ENCODE measurements at places on chromosomes 4 and X.

DNA sequence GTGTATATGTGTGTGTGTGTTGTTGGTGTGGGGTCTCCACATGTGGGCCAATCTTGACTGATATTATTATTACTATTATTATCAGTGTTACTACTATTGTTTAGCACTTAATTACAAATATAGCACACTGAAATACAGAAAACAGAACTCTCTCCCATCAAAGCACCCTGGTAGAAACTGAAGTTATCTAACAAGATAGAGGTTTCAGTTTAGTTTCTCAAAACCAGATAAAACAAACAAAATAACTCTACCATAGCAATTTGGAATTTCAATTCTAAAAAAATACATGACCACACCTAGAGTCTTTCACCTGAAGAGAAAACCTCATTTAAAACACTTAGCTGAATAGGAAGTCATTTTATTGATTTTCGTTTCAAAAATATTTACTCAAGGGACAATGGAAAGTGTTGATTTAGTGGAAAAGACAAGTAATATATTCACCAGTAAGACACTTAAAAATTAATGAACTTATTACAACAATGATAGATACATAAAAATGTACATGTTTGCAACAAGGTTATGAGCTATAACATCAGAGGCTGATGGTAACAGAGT, 252.3 kb downstream of the PDHA2 start:
- DNase-seq, result no peak

GRCh38 chr4:35772291-35772690, 472.0 kb downstream of the ARAP2 start:
- DNase-seq, result no peak

GRCh38 chr4:15656038-15656470, 897 bp upstream of the FBXL5 start:
- DNase-seq, result no peak

DNA sequence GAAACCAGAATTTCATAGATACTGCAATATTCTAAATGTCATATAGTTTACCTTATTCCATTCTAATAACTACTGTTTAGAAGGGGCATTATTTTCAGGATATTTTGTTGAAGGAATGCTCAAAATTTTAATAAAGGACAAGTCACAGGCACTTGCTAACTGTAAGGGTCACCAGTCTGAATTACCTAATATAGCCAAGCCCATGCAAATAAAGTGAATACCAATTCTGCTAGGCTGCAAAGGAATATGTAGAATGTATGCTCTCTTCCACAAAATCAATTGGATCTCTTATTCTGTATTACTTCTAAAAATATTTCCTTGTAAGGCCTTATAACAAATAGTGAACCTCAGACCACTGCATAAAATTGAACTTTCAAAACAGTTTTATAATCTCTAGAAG, 52.3 kb upstream of the FAT4 start:
- no peak for DNase-seq

DNA sequence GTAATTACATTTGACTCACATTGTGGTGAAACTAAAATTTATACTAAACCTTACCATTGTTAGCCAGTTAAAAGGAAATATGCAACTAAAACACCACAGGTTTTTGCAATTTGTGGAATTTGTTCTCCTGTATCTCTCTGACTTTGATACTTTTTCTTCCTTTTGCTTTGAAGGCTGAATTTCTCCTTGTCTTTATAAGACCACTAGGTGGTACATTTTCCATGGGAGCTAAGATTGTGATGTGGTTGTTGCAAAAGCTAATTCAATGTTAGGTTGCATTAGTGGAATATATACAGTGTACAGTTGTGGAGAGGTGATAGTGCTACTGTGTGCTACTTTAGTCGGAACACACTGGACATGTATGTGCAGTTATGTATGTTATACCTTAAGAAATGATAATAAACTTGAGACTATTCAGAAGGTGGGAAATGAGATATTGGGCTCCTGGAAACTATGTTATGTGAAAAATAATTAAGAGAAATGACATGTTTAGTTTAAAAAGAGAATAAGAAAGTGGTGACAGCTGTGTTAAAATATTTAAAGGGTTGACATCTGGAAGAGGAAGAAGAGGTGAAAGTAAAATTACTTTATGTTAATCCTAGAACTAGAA, 70.3 kb downstream of the ARL9 start:
- DNase-seq, result no peak

GRCh38 chr4:125096662-125097061, 218.1 kb upstream of the FAT4 start:
- DNase-seq, result no peak

GRCh38 chrX:46820391-46821100, 16.3 kb upstream of the RP2 start:
- DNase-seq, result no peak

- no peak for DNase-seq
Observed at GRCh38 chr4:147639388-147639787, 22.2 kb downstream of the TMEM184C start.

DNA sequence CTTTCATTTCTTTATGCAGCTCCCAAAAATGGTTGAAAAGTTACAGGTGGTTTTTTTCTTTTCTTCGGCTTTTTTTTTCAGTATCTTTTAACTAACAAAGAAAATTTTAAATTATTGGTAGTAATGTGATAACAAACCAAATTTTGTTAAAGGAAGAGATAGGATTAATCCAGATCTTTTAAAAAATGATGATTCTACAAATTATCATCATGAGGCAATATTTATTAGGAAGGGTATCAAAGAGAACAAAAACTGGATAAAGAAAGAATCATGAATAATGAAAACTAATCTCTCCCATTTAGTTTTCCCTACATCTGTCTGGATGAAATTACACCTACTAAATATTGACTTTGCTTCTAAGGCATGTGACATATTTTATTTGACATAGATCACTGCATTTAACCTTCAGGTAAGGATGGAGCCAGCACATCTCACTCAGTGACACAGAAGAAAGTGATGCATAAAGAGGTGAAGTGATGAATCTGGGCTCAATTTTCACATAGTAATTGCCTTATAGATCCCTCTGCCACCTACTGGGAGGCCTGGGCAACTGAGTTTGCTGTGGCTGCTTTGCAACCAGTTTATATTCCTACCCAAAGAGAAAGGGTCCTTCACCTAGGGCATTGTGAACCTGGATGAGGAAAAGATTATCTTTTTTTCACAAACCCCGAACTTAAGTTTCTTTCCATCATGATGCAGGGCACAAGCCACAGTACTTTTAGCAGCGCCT, 155.6 kb downstream of the HNRNPD start:
- DNase-seq, result no peak

GRCh38 chrX:31036895-31037294, 34.9 kb downstream of the FTHL17 start:
- DNase-seq, result no peak

GRCh38 chrX:148914783-148915182, 414.4 kb downstream of the AFF2 start:
- no peak for DNase-seq

- no peak for DNase-seq
Observed at GRCh38 chrX:148380650-148381561, 119.5 kb upstream of the AFF2 start.

- DNase-seq, result no peak
Observed at GRCh38 chrX:93868289-93868965, 194.4 kb downstream of the FAM133A start.

GRCh38 chr4:25350561-25350960, 26.5 kb upstream of the ANAPC4 start:
- no peak for DNase-seq

GRCh38 chr4:118729287-118730286, 44.4 kb downstream of the METTL14 start:
- DNase-seq, result no peak

GRCh38 chrX:50002067-50002714, 79.8 kb downstream of the CLCN5 start:
- DNase-seq, result no peak

- DNase-seq, result no peak
Observed at GRCh38 chrX:42771506-42772335, 6.2 kb downstream of the PPP1R2C start.

- no peak for DNase-seq
Observed at GRCh38 chr4:6180841-6181631, 19.3 kb downstream of the JAKMIP1 start.

GRCh38 chr4:171834640-171835039, 21.4 kb downstream of the GALNTL6 start:
- no peak for DNase-seq

- no peak for DNase-seq
Observed at GRCh38 chr4:142683503-142683902, 162.6 kb downstream of the INPP4B start.

- no peak for DNase-seq
Observed at GRCh38 chrX:2464677-2465166, 36.1 kb downstream of the DHRSX start.
